Renal cortex interstitium (tissue), 15 donors: ENCODE measurements at places on chromosomes 1 and 21.

GRCh38 chr1:111151838-111152237, 11.8 kb downstream of the CEPT1 start:
- DNase-seq = no peak

GRCh38 chr1:205570173-205570501, 61.7 kb downstream of the ELK4 start:
- DNase-seq = no peak

DNA sequence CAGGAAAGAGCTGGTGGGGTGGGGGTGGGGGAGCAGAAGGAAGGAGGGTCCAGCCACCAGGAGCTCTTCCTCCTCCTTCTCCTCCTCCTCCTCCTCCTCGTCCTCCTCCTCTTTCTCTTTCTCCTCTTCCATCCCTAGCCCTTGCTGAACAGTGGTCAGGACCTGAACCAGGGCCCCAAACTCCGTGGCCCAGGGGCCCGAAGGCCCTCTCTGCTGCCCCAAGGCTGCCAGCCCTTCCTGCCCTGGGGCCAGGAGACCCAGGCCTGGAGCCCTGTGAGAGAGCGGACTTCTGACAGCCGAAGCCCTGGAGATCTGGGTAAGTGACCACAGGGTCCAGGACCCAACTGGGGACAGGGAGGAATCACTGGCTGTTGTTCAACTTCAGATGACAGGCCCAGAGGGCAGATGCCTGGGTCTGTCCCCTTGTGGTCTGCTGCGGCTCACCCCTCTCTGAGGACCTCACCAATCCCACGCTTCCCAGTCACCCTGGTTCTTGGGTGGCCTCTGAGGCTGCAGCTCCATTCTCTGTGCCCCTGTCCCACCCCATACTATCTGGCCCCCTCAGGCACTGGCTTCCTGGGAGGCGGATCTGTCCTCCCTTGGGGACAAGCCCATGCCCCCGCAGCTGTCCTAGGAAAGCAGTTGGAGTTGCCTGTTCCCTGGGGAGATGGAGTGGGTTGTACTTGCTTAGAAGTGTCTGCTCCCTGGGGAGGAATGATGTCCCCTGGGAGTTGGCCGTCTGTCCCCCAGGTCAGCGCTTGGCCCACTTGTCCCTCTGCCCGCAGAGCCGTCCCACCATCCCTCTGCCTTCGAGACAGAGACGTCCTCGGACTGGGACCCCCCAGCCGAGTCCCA, 51.8 kb downstream of the VWA5B1 start:
- no peak for DNase-seq

DNA sequence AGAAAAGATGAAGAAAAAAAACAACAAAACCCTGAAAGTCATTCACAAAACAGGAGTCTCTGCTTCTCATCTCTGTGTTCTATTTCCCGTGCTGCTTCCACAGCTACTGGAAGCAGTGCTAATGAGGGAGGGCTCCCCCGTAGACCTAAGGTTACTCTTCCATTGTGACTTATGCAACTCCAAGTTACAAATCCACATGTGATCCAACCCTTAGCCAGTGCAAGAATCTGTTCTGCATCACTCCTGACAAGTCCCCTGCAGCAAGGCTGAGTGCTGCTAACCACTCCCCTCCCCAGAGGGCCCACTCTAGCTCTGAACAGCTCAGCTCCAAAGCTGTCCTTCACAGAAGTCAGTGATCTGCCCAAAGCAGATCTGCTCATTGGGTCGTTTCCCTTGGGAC, 10.3 kb downstream of the DNALI1 start:
- no peak for DNase-seq

GRCh38 chr1:17196496-17197185, 8.3 kb upstream of the PADI1 start:
- DNase-seq = no peak
